Endodermal cell (in vitro differentiated cells): ENCODE measurements at places on chromosomes 3 and 15.
A peak's percentile ranks its signal among the peaks of the same experiment; 100 is the strongest.

DNA sequence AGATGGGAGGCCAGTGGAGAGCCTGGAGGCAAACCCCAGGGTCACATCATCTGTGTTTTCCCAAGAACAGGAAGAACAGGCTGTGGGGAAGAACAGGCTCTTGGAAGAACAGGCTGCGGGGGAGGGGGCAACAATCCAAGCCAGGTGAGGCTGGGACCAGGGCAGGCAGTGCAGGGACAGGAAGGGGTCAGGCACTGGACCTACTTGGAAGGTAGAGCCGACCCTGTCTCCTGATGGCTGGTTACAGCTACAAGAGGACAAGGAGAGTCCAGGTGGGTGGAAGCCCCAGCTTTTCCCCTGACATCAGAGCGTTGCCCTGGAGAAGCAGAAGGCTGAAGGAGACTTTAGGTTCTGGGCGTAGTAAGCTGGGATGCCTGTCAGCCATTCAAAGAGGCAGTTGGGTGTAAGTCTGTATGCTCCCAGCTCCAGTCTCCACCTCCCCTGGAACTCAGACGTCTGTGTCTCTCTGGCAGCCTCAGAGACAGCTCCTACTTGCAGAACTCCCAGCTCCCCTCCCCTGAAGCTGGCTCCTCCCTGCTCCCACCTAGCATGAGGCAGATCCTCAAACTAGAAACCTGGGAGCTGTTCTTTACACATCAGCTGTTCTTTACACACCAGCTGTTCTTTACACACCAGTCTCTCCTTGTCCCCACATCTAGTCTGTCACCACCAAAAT lies 130.9 kb downstream of the DNAJB8 start:
- peak; percentile 49 for DNase-seq

DNA sequence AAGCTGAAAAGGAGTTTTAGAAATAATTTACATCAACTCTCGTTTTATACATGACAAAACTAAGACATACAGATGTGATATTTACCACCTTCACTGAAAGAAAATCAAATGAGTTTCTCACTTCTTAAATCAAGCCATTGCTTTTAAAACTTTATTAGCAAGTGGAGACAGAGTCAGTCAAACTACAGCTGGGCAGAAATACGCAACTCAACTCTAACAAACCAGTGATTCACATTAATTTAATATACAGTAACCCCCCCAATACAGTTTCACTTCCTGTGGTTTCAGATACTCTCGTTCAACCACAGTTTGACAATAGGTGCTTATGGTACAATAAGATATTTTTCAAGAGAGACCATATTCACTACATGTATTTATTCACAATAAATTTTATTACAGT lies 477.1 kb downstream of the MAGI1 start:
- DNase-seq = no peak

- no peak for DNase-seq
Measured at GRCh38 chr3:172334671-172335207, 113.5 kb downstream of the GHSR start.

- DNase-seq = no peak
Measured at GRCh38 chr3:153848702-153849101, 272.5 kb upstream of the ARHGEF26 start.

- no peak for DNase-seq
Measured at GRCh38 chr3:60339304-60339703, 911.9 kb downstream of the FHIT start.

DNA sequence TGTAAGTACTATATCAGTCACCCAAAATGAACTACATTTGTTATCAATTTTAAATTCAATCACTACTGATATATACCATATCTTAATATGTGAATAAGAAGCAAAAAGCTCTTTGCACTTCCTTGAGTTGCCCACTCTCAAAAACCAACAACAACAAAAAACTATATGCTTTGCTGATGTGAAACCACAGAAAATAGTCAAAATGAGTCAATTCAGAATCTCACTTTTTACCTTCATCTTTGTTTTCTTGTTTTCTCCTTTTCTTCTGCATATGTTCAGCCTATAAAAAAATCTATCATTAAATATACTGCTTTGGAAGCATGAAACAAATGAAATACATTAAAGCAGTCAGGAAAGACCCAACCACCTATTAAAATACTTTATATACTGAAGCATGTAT lies 80.7 kb downstream of the UBR1 start:
- no peak for DNase-seq
